Urothelium cell line (cell line): ENCODE measurements at places on chromosomes 13 and 19.

DNA sequence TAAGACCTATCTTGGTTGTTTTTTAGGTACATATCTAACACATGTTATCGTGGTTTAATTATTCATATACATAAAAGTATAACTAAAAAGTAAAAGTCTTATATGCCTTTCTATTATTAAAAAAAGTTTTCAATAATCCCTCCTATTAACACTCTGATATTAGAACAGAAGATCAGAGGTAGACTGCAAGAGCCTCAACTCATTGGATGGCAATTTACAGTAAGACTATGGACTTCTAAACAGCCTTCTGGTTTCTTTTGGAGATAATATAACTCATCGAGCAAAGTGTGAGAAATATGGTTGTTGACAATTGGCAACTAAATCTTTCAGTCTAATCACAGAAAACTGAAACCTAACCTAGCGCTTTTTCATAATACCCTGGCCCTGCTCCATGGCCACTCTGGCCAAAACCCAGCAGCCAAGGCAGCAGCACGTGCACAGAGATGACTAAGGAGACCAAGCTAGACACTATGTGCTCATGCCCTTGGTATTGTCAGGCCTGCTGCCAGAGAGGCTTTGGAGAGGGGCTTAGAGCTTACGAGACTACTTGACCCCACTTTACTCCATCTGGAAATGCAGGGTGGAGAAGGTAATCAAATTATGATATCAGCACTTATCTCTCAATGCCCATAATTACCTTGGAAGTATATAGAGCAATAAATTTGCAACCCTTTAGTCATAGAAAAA lies 40.6 kb upstream of the EEF1AKMT1 start:
- peak; percentile 79 for DNase-seq

GRCh38 chr19:41802770-41803169 lies 6.4 kb downstream of the CEACAM3 start:
- DNase-seq: no peak

- peak; percentile 99 for DNase-seq
Measured at GRCh38 chr19:29665215-29665825, at the start of gene PLEKHF1. PLEKHF1 (plus strand) TSS chr19:29665461; CDS start chr19:29673840, 8,379 bp downstream.

DNA sequence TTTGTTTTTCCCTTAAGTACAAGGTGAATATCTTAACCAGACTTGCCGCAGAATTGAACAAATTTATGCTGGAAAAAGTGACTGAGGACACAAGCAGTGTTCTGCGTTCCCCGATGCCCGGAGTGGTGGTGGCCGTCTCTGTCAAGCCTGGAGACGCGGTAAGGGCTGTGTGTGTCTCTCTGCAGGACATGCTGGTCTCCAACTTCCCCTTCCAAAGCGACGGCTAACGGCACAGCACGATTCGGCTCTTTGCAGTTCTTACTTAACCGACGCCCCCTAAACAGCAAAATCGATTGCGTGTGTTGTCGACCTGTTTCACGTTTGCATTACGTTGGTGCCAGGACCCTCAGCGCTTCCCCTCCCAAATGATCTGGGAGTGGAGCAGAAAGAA lies 73.2 kb downstream of the GGACT start:
- no peak for DNase-seq

DNA sequence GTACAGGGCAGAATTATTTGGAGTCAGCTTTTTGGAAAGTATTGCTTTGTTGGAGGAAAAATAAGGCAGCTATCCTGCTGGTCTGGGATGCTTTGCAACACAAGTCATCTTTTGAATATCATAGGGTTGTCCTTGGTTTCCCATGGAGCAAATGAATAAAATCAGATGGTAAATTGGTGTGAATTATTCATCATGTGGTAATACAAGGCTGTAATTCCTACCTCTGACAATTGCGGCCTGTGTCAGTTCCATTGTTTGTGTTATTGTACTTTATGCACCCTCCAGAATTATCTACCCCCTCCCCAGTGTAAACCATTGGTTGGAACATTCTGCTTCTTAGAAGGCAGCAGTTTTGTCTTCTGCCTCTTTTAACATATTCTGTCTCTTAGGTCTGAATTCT lies 46.2 kb downstream of the RNASEH2B start:
- DNase-seq: no peak

DNA sequence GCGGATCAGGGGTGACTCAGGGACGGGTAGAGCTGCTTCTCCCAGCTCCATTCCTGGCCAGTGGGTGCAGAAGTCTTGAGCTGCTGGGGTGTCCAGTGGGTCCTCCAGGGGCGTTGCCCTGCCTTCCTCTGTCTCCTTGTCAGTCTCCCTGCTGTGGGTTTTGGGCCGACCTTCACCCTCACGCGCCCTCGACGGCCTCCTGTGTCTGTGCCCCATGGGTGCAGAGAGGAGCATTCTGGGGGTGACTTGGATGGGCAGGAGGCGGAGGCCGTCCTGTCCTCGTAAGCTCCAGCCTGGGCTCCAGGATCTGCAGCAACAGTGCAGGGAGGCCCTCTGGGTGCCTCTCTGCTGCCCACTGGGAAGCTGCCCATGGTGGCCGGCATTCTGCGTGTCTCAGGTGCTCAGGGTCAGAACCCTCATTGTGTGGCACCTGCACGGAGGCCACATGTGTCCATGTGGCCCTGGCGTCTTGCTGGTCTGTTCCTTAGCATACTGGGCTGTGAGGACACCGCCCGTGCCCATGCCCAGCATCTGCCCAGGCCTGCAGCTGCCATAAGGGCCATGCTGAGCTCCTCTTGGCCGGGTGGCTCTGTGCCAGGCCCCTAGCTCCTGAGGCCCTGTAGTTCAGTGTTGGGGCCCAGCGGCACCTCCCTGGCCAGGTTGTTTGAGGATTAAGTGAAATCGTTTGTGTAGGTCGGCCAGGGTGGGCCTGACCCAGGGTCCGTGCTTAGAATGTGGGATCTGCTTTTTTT lies 17.3 kb downstream of the DOT1L start:
- no peak for DNase-seq

GRCh38 chr13:98099627-98100026 lies 43.3 kb upstream of the FARP1 start:
- DNase-seq: no peak

- no peak for DNase-seq
Measured at GRCh38 chr19:12834566-12834943, at the start of gene RTBDN. RTBDN (minus strand) TSS chr19:12834579; CDS start chr19:12829979, 4,600 bp downstream.

- no peak for DNase-seq
Measured at GRCh38 chr13:79429309-79429708, 23.3 kb upstream of the RBM26 start.

GRCh38 chr13:50950849-50951248 lies 41.3 kb downstream of the RNASEH2B start:
- no peak for DNase-seq

GRCh38 chr19:10965398-10965797 lies 4.6 kb downstream of the SMARCA4 start:
- DNase-seq: no peak

DNA sequence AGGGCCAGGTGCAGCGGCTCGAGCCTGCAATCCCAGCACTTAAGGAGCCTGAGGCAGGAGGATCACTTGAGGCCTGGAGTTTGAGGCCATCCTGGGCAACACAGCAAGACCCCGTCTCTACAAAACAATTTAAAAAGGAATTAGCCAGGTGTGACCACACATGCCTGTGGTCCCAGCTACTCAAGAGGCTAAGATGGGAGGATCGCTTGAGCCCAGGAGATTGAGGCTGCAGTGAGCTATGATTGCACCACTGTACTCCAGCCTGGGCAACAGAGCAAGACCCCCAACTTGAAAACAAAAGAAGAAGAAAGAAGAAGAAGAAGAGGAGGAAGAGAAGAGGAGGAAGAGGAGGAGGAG lies 47.7 kb downstream of the LATS2 start:
- DNase-seq: no peak

GRCh38 chr19:41398050-41398418 lies 416 bp downstream of the BCKDHA start:
- DNase-seq: no peak

DNA sequence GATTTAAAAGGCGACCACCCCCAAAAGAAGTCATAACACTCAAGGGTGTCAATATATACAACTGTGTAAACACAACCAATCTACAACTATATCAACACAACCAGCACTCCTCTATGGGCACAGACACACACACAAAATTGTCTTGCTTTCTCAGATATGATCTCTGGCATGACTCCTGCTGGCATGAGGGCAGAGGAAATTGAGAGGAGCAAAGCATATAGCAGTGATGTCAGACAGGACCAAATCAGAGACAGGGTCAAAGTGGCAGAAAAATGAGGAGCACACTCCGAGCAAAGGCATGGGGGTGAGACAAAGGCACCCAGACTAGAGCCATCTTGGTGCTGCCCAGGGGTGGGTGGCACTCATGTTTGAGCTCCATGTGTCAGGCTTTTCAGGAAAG lies 9.6 kb downstream of the IRGQ start:
- no peak for DNase-seq

DNA sequence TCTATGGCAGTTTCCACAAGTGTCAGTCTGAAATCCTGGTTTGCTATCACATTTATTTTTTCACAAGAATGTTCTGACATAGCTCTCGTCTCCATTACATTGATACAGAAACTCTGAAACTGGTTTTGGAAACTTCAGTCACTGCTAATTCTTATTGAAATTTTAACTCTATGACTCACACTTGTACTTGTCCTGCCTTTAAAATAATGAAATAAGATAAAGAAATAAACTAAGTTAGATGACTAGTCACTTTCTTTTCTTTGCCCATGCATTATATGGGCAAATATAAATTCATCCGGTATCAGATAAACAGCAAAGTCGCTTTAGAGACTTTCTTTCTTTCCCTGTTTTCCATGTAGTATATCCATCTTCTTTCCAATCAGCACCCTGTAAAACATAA lies 257.5 kb downstream of the PCDH9 start:
- no peak for DNase-seq

DNA sequence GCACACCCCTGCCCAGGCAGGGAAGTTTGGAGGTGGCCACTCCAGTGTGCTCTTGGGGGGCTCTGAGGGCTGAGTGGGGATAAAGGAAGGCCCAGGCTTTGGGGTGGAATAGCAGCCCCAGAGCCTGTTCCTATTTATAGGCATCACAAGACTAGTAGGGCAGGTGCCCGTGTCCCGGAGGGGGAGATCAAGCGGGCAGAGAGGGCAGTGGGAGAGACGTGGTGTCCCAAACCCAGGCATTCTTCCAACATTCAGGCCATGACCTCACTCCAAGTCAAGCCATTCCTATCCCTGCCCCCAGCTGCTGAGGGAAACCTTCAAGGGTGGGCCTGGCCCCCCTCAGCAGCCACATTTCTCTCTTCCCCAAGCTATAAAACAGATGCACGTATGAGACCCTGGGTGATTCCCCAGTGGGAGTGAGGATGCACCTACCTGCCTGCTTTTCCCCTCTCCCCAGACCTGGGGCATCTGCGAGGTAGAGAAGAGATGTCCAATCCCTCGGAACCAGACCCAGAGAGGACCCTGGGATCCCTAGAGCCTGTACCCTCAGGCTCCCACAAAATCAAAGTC lies 3.9 kb downstream of the WIZ start:
- DNase-seq: no peak

DNA sequence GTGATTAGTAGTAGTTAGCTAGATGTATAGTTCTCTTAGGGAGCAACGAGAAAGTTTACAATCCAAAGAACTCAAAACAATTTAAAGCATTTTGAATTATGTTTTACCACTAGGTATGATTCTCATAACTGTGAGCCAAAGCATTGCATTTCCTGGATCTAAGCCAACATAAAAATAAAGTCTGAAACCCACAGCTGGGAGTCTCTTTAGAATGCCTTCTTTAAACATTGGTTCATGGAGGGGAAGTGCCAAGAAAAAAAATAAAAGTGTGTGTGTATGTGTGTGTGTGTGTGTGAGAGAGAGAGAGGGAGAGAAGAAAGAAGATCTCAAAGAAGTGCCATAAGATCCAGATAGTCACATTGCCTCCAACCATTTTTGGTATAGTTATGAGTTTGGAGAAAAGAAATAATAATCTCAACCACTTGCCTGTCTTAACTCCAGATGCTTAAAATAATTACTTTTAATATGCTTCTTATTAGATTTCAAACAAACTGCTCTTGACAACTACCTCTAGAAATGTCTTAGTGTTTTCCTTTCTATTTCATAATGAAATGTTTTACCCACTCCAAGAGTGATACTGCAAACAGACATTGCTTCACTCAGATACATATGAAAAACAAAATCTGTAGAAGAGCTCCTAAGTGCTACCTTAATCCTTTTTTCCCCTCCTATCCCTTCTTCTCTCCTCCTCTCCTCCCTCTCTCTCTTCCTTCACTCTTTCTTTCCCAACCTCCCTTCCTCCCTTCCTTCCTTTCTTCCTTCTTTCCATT lies 554.1 kb downstream of the KCTD12 start:
- DNase-seq: no peak

DNA sequence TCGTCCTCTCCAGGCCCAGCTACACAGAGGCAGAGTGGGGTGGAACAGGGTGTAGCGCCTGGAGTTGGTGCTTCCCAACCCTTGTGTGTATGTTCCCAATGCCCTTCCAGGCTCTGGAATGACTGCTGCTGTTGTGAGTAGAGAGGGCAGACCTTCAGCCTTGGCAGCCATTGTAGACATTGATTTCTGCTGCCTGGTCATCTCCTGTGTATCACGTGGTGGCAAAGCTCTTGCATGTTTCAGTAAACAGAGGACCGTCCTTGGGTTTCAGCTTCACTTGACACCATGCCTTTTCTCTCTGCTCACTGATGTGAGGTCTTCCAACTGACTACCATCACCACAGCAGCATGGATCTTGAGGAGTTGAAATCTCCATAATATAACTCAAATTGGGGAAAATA lies 397.9 kb downstream of the COG6 start:
- DNase-seq: no peak

DNA sequence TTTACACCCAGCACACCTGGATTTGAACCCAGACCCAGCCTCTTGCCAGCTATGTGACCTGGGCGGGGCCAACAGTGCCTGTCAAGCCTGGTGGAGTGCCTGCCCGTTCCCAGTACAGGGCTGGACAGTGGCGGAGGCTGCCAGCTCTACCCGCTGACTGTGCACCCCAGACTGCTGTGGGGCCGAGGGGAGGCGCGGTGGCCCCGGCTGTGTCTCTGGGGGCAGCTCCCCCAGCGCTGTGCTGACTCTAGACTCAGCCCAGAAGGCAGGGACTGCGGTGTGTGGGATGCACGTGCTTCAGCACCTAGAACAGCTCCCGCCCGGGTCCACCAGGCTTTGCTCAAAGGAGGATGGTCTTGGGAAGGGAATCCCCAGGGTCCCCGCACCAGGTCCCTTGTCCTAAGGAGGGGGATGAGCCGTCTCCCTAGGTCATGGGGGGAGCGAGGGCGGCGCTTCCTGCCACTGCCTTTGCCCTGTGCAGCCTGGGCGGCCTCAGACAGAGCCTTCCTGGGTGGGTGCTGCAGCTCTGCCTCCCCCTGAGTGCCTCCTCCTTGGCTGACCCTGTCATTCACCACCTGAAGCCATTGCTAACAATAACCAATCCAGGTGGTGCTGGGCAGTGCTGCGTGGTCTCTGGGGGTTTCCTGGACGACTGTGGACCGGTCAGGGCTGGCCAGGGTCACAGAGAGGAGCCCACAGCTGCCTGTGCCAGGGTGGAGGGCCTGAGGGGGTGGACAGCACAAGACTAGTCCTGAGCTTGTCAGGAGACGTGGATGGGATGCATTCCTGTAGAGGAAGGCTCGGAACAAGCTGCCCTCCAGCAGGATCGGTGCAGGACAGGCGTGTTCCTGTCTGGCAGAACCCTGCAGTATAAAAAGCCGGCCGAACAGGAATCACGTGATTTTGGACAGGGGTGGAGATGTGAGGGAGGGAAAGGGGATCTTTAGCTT lies 18.6 kb downstream of the TMEM255B start:
- no peak for DNase-seq

- DNase-seq: peak; percentile 22
Measured at GRCh38 chr13:89457977-89458376, 1786.8 kb downstream of the SLITRK5 start.
